EH (cell line): ENCODE measurements at places on chromosomes 5 and 9.

- DNase-seq = no peak
Measured at GRCh38 chr5:15700373-15700772, 200.4 kb downstream of the FBXL7 start.

- DNase-seq = no peak
Measured at GRCh38 chr5:82244854-82245635, 33.1 kb downstream of the RPS23 start.

DNA sequence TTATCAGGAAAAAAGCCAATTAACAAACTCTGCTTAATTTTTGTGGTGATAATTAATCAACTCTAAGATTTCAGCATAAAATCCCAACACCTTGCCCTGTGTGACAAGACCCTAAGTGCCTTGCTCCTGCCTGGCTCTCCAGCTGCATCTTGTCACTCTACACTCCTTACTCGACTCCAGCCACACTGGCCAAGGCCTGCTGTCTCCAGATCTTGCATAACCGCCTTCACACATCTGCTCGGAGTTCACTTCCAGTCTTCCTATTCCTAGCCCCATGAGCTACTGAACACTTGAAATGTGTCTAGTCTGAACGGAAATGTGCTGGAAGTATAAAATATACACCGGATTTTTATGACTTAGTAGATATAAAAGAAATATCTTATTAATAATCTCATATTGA, 259.6 kb downstream of the EPB41L4A start:
- DNase-seq = no peak

DNA sequence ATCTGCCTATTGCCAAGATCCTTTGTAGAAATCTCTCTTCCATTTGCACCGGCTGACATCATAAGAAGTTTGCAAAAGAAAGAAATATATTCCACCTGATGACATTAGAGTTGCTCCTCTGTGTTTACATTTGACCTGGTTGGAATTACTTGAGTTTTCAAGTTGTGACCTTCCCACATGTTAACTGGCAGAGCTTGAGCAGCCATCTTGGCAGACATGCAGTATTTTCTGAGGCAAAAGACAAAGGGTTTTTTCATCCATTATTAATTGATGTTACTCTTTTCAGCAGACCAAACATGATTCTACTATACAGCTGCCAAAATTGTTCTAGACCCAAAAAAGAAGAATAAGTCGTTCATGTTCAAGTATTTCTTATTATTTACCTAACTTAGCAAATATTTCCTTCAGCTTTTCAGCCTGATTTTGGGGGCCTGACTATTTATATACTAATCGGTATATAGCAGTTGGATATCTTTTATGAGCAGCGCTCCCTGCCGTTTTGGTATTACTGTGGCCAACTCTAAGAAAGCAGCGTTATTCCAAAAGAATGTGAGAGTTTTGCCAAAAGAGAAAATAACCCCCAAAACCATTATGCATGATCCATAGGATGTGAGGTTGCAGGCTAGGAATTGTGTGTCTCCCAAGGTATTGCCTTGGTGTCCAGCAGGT, 212.9 kb downstream of the PBX3 start:
- no peak for DNase-seq

DNA sequence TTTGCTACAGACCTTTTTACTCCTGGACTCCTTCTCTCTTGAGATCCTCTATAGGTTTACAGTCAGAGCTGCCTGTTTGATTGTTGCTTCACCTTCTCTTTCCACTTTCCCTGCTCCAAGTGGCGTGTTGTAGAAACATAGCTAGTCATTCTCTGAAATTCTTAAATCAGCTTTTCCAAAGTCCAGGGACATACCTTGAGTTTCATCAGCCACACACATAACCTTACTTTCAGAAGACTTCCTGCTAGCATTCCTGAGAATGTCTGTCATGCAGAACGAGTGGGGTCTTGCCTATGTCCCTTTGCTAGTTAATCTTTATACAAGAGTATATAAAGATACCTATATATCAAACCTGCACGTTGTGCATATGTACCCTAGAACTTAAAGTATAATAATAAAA, 230.3 kb upstream of the ZNF462 start:
- no peak for DNase-seq

DNA sequence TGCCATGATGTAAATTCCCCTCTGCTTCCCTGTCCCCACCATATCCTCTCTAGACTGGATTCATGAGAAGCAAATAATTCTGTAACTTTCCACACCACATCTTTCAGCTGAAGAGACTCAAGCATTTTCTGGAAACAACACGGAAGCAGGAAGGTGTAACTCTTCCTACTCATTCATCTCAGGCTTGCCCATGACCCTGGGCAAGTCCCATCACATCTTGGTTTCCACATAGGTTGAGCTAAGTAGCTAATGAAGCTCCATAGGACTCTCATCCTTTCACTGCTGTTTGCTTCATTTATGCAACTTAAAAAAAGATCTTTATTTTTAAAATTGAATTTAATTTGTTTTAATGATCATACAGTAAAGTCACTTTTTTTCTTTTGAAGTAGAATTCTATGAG, 32.7 kb upstream of the STARD4 start:
- no peak for DNase-seq

DNA sequence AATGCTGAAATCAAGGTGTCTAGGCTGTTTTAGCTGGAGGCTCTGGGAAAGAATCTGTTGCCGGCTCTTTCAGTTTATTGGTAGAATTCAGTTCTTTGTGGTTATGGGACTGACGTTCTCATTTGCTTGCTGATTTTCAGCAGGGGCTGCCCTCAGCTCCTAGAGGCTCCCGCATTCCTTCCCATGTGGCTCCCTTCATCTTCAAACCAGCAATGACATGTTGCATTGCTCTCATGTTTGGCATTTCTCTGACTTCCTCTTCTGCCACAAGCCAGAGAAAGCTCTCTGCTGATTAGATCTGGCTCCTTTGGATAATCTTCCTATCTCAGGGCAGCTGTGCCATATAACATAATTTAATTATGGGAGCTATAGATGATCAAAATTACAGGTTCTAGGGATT, 360.3 kb downstream of the LRRC70 start:
- DNase-seq = no peak

DNA sequence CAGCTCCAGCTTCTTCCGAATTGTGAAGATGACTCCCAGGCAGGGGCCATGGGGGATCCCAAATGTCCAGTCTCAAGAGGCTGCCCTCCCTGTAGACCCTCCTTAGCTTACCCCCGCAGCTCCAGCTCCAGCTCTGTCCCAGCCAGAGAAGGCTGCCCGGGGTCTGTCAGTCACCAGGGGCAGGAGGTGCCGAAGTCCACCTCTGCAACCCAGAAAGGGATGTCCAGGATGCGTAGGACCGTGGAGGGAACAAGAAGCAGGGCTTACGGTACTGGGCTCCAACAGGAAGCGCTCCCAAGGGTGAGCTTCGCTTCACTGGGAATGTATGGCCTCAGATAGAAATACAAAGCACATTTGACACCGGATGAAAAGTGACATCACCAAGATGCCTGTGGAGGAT, 6.0 kb downstream of the IPPK start:
- no peak for DNase-seq

GRCh38 chr9:7592321-7593316, 207.0 kb downstream of the DMAC1 start:
- DNase-seq = no peak

GRCh38 chr5:56092115-56092514, 97.4 kb upstream of the IL6ST start:
- no peak for DNase-seq

DNA sequence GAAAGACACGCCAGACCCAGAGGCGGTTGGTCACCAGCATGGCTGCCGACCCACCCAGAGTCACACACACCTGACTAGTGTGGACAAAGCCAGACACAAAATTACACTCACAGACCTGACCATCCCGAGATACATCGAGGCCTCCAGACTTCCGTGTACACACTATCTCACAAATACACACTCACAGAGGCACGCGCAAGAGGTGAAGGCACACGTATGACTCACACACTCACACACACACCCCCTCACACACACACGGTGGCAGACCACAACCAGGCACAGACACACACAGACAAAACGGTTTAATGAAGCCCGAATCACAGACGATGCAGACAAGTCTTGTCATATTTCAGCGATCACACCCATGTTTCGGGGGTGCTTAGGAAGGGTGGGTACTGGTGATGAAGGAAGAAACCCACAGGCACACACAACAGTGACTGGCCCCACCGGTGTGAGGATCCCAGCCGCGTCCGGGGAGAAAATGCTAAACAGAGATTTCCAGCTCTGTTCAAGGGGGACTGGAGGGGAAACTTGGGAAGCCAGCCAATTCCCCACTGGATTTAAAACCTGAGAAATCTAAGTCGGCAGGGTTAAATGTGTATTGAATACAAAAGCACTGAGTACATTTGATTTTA, 51.3 kb downstream of the CRB2 start:
- DNase-seq = no peak

- DNase-seq = no peak
Measured at GRCh38 chr9:89839449-89839848, 234.6 kb downstream of the GADD45G start.

- peak; percentile 72 for DNase-seq
Measured at GRCh38 chr9:20732118-20732517, 48.1 kb downstream of the FOCAD start.

DNA sequence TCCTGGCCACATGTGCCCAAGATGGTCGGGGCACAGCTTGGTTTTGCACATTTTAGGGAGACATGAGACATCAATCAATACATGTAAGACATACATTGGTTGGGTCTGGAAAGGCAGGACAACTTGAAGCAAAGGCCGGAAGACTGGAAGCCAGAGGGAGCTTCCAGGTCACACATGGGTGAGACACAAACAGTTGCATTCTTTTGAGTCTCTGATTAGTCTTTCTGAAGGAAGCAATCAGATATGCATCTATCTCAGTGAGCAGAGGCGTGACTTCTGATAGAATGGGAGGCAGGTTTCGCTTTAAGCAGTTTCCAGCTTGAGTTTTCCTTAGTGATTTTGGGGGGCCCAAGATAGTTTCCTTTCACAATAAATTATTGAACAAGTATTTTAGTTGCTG, 172.5 kb downstream of the RASEF start:
- DNase-seq = no peak

- no peak for DNase-seq
Measured at GRCh38 chr5:176878906-176879662, 20.1 kb downstream of the HK3 start.

DNA sequence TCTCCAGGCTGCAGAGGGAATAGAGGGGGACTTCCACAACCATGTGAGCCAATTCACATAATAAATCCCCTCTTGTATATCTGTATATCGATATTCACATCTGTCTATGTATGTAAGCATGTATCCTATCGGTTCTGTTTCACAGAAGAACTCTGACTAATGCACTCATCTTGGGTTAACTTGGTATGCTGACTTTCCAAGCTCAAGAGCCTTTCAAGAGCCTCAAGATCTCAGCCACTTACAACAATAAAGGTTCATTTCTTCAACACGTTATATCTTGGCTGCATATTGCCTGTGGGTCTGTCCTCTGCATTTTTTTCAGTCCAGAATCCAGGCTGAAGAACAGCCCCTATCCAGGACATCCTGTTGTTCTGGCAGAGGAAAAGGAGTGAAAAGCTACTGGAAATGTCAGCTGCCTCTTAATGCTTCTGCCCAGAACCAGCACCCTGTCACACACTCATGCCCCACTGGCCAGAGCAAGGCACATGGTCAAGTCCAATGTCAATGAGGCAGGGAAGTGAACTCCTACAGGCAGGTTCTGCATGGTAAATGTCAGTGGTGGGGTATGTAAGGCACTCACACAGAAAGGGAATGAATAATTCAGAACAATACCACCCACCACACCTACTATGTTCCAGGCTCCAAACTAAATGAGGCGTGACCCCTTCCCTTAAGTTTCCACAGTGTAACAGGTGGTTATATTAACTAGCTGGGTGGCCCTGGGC, 91.6 kb upstream of the ICE1 start:
- no peak for DNase-seq

- DNase-seq = no peak
Measured at GRCh38 chr9:1948541-1948940, 66.6 kb upstream of the SMARCA2 start.

DNA sequence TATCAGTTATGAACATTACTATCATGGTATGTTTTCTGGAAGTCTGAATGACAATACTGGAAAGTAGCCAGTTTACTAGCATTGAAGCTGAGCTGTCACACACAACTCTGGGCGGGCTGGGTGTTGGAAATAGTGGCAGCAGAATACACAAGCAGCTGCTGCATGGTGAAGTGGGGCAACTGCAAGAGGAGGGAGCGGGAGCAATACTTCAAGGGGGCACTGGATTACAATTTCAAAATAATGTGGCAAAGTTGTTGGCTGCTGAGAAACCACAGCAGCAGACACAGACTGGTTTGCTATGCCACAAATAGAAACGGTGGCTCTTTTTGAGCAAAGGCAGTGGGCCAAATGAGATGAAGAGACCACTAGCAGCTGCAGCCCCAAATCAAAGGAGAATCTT, 350.2 kb downstream of the KIAA0825 start:
- DNase-seq = no peak

DNA sequence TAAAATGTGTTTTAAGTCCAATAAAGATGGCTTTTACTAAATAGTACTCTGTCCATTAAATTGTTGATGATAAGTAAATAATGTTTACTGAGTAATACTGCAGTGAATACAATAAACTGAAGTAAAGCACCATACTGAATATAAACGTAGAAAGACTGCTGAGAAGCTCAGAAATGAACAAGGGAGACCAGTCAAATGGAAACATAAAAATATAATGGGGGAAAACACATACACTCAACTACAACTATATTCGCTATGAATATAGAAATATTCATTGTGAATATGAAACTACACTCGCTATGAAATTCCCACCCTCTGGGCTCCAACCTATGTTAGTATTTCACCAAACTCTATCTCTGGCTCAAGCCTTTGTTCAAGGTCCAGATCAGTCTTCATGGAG, 41.9 kb upstream of the UBQLN1 start:
- no peak for DNase-seq

- no peak for DNase-seq
Measured at GRCh38 chr9:93467462-93467861, 14.1 kb upstream of the FAM120AOS start.

DNA sequence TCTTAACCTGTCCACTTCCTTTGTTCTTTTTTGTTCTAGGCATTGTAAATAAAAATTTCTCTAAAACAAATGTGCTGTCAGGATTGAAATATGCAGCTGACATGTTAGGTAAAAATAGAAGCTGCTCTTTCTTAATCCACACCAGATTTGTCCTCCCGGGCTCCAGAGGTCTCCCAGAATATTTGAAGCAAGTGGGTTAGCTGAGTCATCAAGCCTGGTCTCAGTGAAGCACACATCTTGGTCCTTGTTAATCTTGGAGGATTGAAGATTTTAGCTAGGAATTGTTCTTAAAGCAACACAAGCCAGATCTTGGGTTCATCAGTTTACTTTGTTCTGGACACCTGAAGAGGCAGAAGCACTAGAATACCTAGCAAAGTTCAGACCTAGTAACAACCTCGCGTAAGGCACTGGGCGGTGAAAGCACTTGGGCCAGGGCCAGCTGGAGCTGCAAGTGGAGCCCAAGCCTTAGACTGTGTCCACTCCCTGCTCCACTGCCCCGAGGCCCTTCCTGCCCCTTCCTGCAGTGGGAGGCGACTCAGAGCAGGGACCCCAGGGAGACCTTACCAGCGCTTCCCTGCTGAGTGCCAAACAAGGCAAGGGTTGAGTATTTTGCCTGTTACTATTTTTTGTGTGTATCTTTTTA, 36.5 kb downstream of the HABP4 start:
- peak; percentile 94 for DNase-seq
